Cortex of kidney (tissue), 1 donor: ENCODE measurements at places on chromosomes 12 and 14.

- no peak for DNase-seq
Measured at GRCh38 chr12:61095111-61095510, 1165.1 kb upstream of the USP15 start.

- no peak for DNase-seq
Measured at GRCh38 chr14:104223101-104224041, 85.0 kb downstream of the KIF26A start.

DNA sequence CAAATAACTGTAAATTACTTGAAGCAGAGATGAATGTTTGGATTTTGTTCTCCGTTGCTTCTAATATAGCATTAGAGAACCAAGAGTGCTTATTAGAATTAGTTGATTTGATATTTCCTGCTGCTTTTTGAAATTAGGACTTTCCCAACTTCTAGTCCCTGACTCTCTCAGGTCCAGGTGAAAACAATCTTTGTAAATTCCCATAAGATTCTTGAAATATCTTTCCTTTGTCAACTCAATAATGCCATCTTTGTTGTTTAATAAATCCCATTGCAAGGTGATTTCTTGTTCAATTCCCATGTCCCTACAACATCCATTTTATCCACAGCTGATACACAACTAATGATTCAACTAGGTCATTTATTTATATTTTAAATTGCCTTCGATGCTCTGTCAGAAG, at the start of gene OR4K2:
Gene OR4K2, plus strand, starts transcription at position 301 of the 400 bp plus-strand sequence. CDS start 1,126 bp downstream, outside the sequence.
- DNase-seq: no peak

DNA sequence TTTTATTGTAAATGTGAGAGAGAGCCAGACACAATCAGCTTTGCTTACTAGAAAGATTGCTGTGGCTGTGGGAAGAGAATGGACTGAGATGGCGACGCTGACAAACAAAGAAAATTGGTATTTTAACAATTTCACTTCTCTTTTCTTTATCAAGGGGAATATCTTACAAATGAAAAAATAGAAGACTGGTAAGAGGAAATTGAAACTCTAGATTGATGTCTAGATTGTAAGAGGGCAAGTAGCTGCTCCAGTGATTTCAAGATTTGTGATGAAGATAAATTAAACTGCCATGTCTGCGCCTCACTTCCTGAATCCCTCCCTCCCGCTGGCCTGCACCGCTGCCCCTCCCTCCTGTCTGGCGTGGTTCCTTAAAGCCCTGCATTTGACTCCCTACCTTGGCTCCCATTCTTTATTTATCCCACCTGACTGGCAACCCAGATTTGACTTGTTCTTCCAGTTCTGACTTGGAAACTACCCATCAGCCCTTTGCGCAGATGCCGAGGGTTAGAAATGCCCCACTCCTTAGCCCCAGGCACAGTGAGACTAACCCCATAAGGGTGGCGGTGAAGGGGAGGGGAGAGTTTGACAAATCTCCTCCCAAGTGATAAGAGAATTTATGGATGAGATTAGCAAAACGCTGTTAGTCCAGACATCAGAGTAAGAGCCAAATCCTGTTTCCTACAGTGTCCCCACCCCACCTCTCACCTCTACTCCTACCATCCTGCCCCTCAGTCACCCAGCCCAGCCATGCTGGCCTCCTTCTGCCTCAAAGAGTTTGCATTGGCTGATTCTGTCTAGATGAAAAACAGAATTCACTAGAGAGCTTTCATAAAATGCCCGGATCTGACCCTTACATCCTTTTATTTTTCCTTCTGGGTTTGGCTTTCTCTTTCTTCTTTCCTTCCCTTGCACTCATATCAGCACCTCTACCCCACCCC, 125.3 kb upstream of the ATF7IP start:
- no peak for DNase-seq

DNA sequence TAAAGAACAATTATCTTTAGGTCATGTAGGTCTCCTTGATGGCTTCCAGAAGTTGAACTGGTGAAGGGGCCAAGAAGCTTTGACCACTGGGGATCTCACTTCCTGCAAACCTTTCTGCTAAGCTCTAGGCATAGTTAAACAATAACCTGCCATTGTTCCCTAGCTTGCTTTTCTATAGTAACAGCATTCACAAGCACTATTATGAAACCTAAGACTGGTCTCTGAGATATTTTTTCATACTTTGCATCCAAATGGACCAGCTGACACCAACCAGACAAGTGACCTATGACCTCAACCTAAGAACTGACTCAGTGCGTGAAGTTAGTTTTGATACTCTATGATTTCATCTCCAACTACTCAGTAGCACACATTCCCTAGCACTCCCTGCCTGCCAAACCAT, 129.1 kb downstream of the PTPRB start:
- DNase-seq: no peak

- DNase-seq: no peak
Measured at GRCh38 chr12:55745361-55746173, 2.6 kb downstream of the GDF11 start.

DNA sequence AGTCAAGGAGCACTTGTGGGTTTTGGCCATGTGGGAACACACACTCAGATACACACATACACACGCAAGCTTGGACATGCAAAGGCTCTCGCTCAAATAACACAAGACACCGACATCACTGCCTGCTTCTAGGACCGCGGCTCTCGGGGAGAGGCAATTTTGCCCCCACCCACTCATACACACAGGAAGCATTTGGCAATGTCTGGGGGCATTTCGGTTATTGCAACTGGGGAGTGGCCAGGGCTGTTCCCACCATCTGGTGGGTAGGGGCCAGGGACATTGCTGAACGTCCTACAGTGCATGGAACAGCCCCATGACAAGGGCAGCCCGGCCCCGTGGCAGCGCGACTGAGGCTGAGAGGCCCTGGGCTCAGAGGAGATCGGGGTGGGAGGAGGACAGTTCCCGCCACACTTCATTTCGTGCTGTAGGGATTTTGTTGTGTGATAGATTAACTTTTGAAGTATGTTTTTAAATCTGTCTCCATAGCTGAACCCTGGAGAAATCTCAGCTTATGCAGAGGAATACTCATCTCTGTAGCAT, 35.6 kb downstream of the RIMBP2 start:
- DNase-seq: no peak

DNA sequence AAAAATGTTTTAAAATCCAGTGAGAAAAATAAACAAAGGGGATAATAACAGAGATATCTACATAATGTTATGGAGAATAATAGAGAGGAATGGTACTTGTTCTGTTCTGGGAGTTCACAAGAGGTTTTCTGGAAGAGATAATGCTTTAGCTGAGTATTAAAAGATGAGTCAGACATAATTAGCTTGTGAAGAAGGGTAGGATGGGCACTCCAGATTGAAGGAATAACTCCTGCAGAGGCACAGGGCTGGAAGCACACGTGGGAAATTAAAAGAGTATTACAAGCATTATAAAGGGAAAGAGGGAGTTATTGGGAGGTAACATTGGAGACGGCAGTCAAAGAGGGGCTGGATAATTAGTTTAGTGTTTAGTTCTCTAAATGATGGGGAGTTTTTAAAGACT, 124.9 kb upstream of the BTG1 start:
- DNase-seq: no peak

DNA sequence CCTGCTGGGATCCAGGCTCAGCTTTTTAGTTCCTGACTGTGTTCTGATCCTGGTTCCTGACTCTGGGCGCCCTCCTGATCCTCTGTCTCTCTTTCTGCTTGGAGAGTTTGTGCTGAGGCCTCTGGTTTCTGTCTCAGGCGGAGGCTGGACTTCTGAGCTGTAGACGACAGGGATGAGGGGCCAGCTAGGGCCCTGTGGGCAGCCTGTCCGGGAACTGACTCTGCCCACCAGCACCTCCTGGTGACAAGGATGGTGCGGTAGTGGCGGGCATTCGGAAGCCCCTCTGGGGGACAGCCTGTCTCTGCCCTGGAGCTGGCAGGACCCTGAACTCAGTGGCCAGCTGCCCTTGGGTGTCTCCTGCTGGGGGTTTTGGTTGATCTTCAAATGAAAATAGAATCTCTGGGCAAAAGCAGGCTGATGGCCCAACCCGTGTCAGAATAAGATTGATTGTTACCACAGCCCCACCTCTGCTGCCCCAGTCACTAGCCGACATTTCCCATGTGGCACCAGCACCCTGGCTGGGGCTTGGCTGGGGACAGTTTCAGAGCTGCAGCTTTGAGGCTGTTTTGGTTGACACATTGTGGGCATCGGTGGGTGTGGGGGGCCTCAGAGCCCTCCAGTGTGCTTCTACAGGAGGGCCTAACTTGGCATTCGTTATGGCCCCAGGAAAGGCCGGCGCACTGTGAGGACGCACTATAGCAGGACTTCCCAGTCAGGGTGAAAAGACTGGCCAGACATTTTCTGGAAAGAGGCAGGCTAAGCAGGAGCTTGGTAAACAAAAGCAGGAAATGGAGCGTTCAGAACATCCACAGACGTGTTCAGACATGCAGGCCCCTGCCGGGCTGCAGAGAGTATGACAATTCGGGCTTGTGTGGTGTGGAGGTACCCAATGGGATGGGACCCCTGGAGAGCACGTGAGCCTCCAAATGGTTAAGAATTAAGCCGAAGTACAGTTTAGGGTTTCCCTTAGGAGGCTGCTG, 16.2 kb downstream of the KRT80 start:
- DNase-seq: no peak

DNA sequence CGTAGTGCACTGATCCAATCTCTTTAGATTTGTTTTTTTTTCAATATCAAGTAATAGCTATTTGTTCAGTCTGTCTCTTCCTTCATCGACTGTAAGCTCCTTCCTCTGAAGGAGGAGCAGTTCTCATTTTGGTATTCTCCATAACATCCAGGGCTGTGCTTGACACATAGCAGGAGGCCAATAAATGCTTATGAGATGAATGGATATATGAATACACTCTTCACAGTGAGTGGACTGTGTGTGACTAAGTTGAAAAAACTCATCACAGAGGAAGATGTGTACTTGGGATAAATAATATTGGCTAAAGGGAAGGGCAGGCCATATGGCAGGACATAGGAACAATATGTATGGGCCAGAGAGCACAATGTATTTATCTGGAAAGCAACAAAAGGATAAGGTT, 205.3 kb upstream of the PRICKLE1 start:
- no peak for DNase-seq

- no peak for DNase-seq
Measured at GRCh38 chr12:68789144-68789878, 18.7 kb upstream of the MDM2 start.

- no peak for DNase-seq
Measured at GRCh38 chr12:64566122-64566521, 44.2 kb upstream of the RASSF3 start.

GRCh38 chr12:106896603-106897002, 59.1 kb upstream of the TMEM263 start:
- DNase-seq: no peak

DNA sequence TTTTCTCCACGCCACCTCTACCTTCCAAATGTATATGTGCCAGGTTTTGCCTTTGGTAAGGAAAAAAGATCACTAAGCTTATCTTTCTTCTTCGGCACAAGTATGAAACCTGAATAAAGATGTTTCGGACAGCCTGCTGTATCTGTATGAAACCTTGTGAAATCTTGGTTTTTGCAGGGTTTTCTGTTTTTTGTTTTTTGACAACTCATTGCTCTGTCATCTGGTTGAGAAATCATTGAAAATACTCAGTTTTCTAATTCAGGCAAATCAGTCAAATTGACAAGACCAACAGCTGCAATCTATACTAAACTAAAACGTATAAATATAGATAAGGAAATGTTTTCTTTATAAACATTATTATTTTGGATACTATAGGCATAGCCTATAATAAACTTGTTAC, 63.1 kb upstream of the FGD4 start:
- no peak for DNase-seq

- DNase-seq: no peak
Measured at GRCh38 chr14:68637106-68638021, 155.5 kb downstream of the ZFP36L1 start.

GRCh38 chr12:89680409-89680808, 28.2 kb downstream of the ATP2B1 start:
- DNase-seq: no peak

DNA sequence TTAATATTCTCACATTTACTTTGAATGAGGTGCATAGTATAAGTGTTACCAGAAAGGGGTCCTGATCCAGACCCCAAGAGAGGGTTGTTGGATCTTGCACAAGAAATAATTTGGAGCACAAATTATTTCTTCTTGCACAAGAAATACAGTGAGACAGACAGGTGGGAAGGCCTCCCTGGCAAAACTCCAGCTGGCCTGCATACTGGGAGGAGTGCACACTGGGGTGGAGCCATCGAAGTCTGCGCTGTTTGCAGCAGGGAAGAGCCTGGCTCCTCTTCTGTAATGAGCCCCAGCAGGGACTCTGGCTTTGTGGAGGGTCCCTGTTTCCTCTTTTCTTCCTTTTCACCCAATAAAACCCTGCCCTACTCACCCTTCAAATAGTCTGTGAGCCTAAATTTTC, 141.6 kb downstream of the GLT1D1 start:
- no peak for DNase-seq

DNA sequence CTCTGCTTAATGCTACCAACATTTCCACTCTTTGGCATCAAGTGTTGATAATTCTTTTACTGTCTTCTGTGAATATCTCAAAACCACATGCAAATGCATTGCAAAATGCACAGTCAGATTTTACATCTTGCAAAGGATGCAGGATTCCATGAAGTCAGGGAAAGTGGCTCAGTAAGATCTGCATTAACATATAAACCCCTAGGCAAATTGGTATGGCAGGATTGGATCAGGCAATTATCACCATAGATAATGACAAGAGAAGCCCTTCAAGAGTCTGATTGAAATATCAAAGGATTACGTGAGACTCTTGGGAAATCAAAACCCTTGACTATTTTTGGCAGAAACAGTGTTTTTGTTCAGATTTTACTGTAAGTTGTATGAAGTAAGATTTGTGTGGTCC, 71.0 kb downstream of the TMTC2 start:
- DNase-seq: no peak

GRCh38 chr14:69464379-69464778, 20.1 kb upstream of the PLEKHD1 start:
- no peak for DNase-seq

DNA sequence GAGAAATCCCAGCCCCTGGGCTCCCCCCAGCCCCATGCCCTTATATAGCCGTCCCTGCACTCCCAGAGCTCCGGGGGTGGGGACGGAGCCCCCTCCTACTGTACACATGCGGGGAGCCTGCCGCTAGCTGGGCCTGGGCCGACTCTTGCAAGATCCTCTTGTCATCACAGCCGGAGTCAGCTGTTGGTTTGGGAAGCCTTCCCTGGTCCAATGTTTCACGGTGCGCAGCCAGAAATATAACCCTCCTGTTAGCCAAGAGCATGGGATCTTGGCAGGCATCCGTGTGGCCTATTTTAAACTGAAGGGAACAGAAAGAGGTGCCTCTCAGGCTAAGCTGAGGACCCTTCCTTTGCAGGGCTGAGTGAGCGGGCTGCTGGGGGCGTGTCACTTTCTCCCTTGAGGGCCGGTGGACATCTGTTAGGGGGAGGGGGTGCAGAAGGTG, 175.3 kb downstream of the TSPAN9 start:
- DNase-seq: no peak

GRCh38 chr12:126797525-126797924, 1469.4 kb upstream of the TMEM132C start:
- no peak for DNase-seq

- no peak for DNase-seq
Measured at GRCh38 chr12:11856971-11857370, 207.5 kb downstream of the ETV6 start.

- no peak for DNase-seq
Measured at GRCh38 chr14:68364792-68365192, 428.1 kb downstream of the ZFP36L1 start.
